ENCODE measurements at places on chromosomes 11 and 22.

DNA sequence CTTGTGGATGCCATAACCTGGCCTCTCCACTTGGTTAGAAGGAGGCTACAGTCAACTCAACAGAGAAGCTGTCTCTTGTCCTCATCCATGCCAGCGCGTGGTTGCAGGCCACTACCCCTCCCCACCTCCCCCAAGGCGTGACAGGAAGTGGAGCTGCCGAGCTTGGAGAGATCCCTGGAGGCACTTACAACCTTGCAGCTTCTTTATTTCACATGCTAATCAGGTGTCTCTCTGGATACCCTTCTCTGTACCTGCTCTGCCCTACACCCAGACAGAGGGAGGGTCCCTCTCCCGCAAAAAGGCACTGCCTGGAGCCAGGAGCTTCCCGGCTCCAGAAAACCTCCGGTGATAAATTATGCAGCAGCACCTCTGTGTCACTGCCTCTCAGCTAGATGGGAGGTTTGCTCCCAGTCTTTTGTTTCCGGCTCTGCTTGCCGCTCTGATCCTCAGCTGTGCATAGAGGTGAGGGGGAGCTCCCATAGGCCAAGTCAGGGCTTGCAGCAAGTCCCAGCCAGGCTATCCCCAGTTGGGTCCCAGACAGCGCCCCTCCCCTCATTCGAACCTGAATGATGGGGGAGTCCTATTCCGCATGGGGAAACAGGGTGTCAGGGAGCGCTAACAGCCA is 5.7 kb downstream of the LRP4 start:
- DNase-seq, result no peak

GRCh38 chr11:121575963-121576290 is 123.2 kb upstream of the SORL1-AS1 start:
- no peak for DNase-seq

GRCh38 chr11:128342511-128343134 is 244.7 kb downstream of the ETS1 start:
- DNase-seq, result no peak

DNA sequence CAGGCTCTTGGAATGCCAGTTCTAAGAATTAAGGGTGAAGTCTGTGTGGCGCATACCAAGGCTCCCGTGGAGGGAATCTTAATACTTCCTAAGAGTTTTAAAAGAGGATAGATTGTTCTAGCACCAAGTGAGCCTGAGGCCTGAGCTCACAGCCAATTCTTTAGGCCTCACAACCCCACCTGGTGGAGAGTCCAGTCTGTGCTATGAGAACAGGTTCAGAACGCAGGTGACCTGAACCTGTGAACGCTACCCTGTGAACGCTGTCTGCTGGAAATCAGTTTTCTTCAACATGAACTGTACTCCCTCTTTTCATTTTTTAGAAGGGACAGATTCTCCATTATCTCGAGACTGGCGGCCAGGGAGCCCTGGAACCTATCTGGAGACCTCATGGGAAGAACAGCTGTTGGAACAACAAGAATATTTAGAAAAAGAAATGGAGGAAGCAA is 43.2 kb upstream of the DLAT start:
- no peak for DNase-seq

DNA sequence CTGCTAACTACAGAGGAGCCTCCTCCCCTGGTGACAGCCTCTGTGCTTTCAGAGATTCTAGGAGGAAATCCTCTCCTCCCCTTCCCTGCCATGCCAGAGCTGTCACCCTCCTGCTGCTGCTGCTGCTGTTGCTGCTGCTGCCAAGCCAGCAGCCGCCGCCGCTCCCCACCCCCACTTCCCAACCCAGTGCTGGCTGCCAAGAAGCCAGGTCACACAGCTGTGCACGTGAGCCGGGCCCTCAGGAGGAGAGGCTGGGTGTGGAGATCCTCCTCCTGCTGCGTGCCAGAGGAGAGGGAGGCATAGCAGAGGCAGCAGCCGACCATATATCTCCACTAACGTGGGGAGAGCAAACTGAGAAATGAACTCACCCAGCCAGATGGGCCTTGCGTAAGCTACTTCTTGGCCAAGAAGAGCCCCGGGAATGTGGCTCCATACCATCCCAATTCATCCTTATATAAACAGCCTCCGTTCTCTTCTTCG is 12.4 kb downstream of the CRY2 start:
- peak; percentile 99 for DNase-seq

GRCh38 chr11:103910721-103911120 is 125.7 kb upstream of the DDI1 start:
- DNase-seq, result no peak

- no peak for DNase-seq
These were observed 12.8 kb downstream of the PNPLA5 start for GRCh38 chr22:43878831-43879550.

GRCh38 chr11:112211536-112211935 is 14.7 kb upstream of the PTS start:
- DNase-seq, result no peak

GRCh38 chr11:13277768-13278608 is at the start of gene BMAL1:
TSS of gene BMAL1 (plus strand) at chr11:13277790. CDS start at chr11:13354309, 76,519 bp downstream.
- DNase-seq, result no peak
